Stimulated activated CD8-positive, alpha-beta memory T cell treated with anti-CD3 and anti-CD28 coated beads, Interleukin-15, amount 100 ng/mL, for 24 hours (primary cell): ENCODE measurements at places on chromosomes 6 and 20.

DNA sequence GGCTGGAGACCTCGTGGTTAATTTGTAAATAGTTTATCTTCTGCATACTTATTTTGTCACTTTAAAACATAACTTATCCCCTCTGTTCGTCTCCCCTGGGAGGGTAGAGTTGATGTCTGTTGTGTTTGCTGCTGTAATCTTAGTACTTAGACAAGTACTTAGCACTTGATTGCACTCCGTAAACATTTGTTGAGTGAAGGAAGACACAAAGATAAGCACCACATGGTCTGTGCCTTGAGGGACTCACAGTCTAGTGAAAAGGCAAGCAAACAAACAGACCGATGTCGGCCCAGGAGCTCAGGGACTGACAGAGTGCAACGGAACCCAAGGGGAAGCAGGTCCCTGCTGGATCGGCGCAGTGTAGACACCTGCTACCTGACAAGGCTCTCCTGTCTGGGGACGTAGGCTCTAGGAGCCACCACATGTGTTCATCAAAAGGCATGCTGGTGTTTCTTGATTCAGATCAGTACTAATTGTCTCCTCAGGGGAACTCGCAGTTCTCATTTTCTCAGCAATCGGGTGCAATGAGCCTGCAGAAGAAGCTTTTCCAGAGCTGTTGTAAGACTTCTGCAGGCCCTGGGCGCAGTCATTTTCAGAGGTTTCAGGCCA is 31.4 kb downstream of the EDN3 start:
- DNase-seq = no peak

- DNase-seq = no peak
These were observed 453.2 kb upstream of the PTCHD4 start for GRCh38 chr6:48564036-48564820.

GRCh38 chr6:113825781-113826180 is 31.4 kb upstream of the MARCKS start:
- no peak for DNase-seq

DNA sequence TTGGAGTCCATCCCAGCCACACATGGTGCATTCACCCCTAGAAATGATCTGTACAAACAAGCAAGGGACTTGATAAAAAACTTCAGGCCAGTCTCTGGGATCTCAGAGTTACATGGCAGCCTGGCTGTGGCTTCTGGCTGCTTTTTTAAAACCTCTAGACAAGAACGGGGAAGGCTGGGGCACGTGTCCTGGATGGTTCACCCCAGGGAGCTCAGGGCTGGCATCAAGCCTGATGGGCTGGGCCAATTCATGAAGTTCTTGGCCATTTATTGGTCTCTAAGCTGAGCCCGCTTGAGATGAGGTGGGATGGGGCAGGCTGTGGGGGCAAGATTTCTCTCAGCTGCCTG is 10.4 kb upstream of the ZFAND3 start:
- DNase-seq = no peak

DNA sequence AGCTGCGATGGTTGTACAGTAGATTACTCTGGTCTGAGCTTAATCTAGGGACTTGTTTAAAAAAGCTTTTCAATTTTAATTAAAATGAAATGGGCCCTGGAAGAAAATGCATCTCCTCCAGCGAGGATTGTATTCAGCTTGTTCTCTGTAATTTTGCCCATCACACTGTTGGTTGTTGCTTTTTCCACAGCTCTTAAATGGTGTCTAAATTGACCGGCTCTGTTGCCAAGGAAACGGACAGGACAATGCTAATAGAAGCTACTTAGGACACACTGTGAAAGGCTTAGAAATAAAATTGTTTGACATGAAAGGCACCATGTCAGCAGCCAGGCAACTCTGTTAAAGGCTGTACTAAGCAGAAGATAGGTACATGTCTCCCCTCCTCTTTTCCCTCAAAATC is 116.7 kb upstream of the NRSN1 start:
- DNase-seq = no peak

DNA sequence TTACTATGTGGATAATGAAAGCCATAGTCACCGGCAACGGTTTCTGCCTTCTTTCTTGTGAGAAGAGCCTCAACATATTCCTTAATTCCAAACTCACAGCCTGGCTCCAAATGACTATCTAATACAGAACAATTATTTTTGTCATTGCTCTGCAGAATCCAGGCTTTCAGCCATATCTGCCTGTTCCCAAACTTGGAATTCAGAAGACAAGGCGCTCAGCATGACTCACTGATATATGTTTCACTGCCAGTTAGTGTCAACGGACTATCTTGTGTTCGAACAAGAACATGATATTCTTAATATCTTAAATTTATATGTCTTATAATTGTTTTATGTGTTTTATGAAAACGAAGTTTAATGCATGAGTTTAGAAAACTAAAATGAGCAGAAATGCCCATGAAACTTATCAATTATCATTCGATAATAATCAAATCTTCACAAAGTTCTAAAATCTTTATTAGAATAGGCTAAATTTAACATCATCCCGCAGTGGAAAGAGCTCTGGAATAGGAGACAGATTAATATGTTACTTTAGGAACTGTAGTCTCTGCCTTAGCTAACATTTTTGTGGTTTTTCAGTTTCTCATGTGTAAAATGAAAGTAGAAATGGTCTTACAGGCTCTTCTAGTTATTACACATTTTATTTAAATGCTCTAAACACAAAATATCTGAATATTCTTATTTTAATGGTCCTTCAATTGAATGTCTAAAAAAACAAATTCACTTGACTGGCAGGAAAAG is 669.3 kb upstream of the GJE1 start:
- no peak for DNase-seq

DNA sequence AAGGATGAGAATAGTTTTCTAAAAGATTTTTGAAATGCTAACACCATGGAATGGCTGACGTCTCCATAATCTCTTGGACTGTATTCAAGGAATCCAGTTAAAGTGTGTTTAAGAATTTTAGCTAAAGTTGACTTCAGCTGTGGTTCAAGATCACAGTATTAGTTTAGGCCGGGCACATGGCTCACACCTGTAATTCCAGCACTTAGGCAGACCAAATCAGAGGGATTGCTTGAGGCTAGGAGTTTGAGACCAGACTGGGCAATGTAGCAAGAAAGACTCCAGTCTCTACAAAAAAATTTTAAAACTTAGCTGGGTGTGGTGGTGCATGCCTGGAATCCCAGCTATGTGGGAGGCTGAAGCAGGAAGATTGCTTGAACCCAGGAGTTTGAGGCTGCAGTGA is 68.2 kb downstream of the RFPL4B start:
- DNase-seq = no peak
